Activated CD4-positive, alpha-beta T cell treated with anti-CD3 and anti-CD28 coated beads, Interleukin-2, amount 10 ng/mL, durations not matched to agents 7 days and 5 days (primary cell): ENCODE measurements at places on chromosomes 7 and 10. TPM values are rescaled to one million over a fixed set of nuclear protein-coding genes. Genes with fewer than 3 reads are reported as not detected.

The TFR2 gene
- total RNA-seq = 7.3 TPM

The YKT6 gene
- 63.3 TPM for total RNA-seq

- H3K4me1 ChIP-seq = peaks cover 7% of the 10 kb centered on the region
- no peaks in the 10 kb centered on the region for H3K36me3 ChIP-seq
- H3K27me3 ChIP-seq = no peaks in the 10 kb centered on the region
These were observed 91.2 kb upstream of the MYL10 start for GRCh38 chr7:101720324-101720723.

GRCh38 chr10:78868861-78869260, 199.9 kb upstream of the ZMIZ1 start:
- H3K4me3 ChIP-seq = no peak overlapping the region
- H3K36me3 ChIP-seq = no peaks in the 10 kb centered on the region
- no peak overlapping the region for H3K27ac ChIP-seq
- H3K27me3 ChIP-seq = peaks cover 8% of the 10 kb centered on the region

GRCh38 chr10:102240467-102241031, 763 bp downstream of the PITX3 start:
- H3K4me3 ChIP-seq = peak overlapping the region; percentile 54
- H3K36me3 ChIP-seq = no peaks in the 10 kb centered on the region
- peaks cover 53% of the 10 kb centered on the region for H3K27me3 ChIP-seq

DNA sequence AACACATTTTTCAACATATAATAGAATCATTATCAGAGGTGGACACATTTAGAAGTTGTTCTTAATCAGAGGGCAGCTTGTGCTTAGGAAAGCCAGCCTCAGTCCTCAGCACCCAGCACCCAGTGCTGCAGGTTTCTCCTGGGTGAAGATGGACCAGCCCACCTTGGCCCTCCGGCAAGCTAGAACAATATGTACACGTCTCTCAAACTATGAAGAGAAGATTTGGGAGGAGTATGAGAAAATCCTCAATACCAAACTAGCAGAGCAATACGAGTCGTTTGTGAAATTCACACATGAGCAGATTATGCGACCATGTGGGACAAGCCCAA, 13.5 kb upstream of the RALA start:
- no peak overlapping the region for H3K4me3 ChIP-seq
- no peak for DNase-seq
- H3K27me3 ChIP-seq = peaks cover 10% of the 10 kb centered on the region
- peaks cover 3% of the 10 kb centered on the region for H3K36me3 ChIP-seq
- peaks cover 46% of the 10 kb centered on the region for H3K4me1 ChIP-seq

DNA sequence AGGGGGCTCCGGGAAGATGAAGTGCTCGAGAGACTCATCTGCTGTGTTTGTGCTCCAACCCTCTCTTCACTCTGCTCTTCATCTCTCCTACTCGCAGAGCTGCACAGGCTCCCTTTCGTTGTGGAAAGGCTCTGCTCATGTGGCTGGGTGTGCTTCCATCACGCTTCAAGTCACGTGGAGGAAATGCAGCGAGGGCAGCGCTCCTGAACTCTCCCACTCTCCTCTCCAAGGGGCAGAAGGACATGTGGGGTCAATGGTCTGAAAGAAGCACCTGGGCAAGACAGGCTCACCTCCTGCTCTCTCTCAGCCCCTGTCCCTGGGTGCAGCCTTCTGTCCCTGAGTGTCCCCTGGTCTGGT, 72.6 kb downstream of the USP6NL start:
- no peak overlapping the region for H3K27ac ChIP-seq
- H3K27me3 ChIP-seq = peaks cover 8% of the 10 kb centered on the region
- no peaks in the 10 kb centered on the region for H3K36me3 ChIP-seq
- no peak overlapping the region for H3K4me3 ChIP-seq

DNA sequence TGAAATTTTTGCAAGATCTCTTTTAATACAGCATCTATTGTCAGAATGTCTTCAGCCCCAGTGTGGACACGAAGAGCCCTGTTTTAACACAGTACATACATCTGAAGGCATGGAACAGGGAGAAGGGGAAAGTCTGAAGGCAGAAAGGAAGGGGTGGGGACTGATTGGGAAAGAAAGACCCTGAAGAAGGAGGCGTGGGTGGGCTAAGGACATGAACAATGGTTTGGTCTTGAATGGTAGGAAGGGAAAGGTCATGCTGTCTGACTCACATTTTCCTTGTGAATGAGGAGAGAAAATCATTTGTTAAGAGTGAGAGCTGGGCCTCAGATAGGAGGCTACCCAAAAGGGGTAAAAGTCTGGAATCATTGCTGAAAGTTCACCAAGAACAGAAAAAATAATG, 297.1 kb downstream of the GALNT17 start:
- no peak overlapping the region for H3K4me3 ChIP-seq
- H3K27ac ChIP-seq = no peak overlapping the region
- H3K36me3 ChIP-seq = no peaks in the 10 kb centered on the region

DNA sequence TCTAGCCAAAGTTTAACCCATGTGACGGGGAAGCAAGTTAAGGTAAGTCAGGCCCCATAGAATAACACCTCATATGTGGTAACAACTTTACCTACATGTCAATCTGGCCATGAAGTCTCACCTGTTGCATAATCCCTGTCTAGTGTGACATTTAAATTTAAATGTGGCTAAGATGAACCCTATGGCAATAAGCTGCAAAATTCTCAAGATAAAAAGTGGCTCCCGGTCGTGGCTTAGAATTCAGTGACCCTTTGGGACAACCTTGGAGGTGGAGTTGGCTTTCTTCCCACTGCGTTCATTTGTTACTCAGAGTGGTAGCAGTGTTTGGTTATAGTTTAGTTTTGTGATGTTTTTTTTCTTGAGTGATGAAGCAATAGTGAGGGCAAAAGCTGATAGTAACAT, 90.6 kb downstream of the ARID5B start:
- H3K4me3 ChIP-seq = peak overlapping the region; percentile 66
- no peaks in the 10 kb centered on the region for H3K27me3 ChIP-seq
- no peak for DNase-seq
- H3K27ac ChIP-seq = peak overlapping the region; percentile 94

DNA sequence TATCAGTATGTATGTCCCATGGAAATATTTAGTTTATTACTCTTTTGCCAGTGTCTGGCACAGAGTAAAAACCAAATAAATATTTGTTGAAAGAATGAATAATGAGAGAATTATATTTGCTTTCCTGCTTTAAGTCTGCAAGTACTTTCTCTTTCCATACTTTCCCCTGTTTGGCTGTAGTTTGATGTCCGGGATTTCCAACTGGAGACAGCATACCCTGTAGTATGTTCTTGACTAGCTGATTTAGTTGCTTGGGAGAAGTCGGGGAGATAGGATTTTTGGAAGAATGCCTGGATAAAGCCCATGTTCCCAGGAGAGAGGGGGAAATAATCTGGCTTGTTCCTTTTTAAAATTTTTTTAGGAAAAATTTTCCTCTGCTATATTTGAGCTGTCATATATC, 516.1 kb downstream of the CCSER2 start:
- DNase-seq = no peak
- H3K27ac ChIP-seq = no peak overlapping the region
- H3K36me3 ChIP-seq = no peaks in the 10 kb centered on the region
- no peaks in the 10 kb centered on the region for H3K4me1 ChIP-seq
- H3K27me3 ChIP-seq = no peaks in the 10 kb centered on the region

GRCh38 chr7:151308791-151309190, 32.8 kb upstream of the NUB1 start:
- peaks cover 17% of the 10 kb centered on the region for H3K27me3 ChIP-seq
- no peak overlapping the region for H3K4me3 ChIP-seq
- H3K27ac ChIP-seq = no peak overlapping the region
- no peak for DNase-seq
- H3K4me1 ChIP-seq = peaks cover 16% of the 10 kb centered on the region

DNA sequence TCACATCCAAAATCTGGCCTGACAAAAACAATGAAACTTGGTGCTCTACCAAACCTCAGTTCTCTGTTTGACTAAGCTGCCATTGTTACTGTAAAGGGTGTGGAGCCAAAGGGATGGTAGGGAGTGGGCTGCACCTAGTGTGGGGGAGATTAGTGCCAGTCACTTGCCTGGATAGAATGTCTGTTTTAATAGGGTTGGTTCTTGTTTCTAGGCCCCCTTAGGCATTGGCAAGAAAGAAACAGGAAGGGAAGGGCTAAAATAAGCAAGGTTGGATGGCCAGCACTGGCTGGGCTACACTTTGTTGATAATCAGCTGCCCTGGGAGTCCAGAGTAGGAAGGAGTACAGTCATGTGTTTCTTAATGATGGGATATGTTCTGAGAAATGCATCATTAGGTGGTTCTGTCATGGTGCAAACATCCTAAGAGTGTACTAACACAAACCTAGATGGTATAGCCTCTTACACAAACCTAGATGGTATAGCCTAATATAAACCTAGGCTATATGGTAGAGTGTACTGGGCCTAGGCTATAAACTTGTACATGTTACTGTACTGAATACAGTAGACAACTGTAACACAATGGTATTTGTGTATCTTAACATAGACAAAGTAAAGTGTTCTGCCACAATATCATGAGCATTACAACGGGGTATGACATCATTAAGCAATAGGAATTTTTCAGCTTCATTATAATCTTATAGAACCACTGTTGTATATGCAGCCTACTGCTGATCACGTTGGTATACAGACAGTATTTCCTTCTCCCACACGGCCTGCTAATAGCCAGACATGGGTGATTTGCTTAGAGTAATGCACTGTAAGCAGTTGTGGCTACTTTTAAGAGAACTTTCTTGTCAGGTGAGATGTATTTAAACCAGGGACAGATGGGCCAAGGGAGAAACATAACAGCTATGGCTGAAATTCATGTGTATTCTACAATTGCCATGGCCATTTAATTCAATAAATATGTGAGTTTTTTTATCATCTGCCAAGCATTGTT, 15.4 kb downstream of the BBIP1 start:
- H3K27ac ChIP-seq = no peak overlapping the region
- H3K27me3 ChIP-seq = no peaks in the 10 kb centered on the region
- peaks cover 46% of the 10 kb centered on the region for H3K36me3 ChIP-seq
- peaks cover 24% of the 10 kb centered on the region for H3K4me1 ChIP-seq

GRCh38 chr7:155594961-155595366, 48.6 kb upstream of the CNPY1 start:
- H3K27me3 ChIP-seq = peaks cover 21% of the 10 kb centered on the region
- no peak for DNase-seq
- peaks cover 24% of the 10 kb centered on the region for H3K4me1 ChIP-seq
- no peak overlapping the region for H3K27ac ChIP-seq

The NEUROD6 gene
- total RNA-seq = not detected

DNA sequence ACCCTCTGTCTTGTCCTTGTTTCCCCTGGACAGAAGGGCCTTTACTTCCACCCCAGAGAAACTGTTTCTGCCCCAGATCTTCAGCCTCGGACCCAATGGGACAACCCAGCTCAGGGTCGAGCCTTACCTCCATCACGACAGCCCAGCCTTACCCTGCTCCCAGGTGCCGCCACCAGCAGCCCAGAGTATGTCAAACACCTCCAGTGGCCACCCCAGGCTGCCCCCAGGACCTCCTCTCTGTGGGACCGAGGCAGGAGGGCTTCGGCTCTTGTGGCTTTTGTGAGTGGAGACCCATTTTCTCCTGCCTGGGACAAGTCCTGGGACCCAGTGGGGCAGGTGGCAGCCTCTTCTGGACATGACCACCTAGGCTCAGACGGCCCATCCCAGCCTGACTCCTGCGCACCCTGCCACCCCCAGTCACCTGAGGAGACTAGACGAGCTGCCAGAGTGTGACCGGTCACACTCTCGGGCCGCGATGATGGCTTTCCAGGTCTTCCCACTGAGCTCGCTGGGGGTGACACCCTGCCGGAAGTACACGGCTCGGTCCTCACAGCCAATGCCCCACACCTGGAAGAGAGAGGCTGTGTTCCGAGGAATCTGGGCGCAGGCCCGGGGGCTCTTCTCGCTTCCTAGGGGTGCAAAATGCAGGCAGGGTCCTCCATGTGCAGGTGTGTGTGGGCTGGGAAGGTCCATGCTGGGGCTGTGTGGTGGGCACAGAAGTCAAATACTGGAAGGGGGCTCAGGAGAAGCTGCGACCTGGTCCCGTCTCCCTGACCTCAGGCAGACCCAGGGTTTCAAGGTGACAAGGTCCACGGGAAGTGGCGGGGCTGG, 15.5 kb downstream of the TECPR1 start:
- peaks cover 43% of the 10 kb centered on the region for H3K36me3 ChIP-seq
- no peak overlapping the region for H3K4me3 ChIP-seq
- no peaks in the 10 kb centered on the region for H3K4me1 ChIP-seq
- no peak for DNase-seq
- H3K27me3 ChIP-seq = no peaks in the 10 kb centered on the region

- H3K27ac ChIP-seq = no peak overlapping the region
- H3K4me1 ChIP-seq = no peaks in the 10 kb centered on the region
- no peaks in the 10 kb centered on the region for H3K27me3 ChIP-seq
These were observed 302.2 kb downstream of the PTPRN2 start for GRCh38 chr7:158285383-158285770.

The CDHR3 gene
- total RNA-seq = 3.7 TPM

DNA sequence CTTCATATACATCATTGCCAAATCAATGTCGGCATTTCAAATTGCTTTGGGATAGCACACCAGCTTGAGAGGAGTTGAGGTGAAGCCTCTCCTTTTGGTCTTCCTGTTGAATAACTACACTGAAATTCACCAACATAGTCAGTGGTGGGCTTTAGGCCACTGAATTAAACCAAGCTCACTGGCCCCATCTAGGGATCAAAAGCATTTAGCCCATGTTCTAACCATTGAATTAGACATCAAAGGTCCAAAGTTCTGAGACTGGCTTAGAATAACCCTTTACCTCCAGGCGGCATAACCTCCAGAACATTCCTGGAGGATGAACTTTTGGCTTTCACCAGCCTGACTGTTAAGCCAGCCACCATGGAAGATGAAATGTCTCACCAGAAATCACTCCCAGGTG, 54.6 kb downstream of the BPGM start:
- peak; percentile 16 for DNase-seq
- no peak overlapping the region for H3K4me3 ChIP-seq
- no peaks in the 10 kb centered on the region for H3K4me1 ChIP-seq
- no peaks in the 10 kb centered on the region for H3K27me3 ChIP-seq
- H3K27ac ChIP-seq = no peak overlapping the region
- no peaks in the 10 kb centered on the region for H3K36me3 ChIP-seq

DNA sequence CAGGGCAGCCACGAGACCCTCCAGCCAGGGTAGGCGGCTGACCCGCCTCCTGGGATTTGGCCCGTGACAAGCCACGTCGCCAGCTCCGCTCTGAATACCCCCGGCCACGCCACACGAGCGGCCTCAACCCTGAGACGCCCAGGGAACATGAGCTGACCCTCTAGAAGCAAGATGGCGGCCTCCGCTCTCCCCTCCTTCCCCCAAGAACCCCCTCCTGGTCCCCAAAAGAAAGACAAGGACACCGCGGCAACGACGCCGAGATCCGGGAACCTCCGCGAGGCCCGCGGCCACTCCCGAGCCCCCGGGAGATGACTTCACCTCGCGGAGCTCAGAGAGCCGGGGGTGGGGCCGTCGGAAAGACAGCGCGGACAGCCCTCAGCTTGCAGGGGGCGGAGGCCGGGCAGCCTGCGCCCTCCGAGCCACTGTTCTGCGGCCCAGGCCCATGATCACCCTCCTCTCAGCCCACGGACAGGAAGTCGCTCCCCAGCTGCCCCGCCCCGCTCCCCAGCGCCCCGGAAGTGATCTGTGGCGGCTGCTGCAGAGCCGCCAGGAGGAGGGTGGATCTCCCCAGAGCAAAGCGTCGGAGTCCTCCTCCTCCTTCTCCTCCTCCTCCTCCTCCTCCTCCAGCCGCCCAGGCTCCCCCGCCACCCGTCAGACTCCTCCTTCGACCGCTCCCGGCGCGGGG, at the start of gene RALA:
TSS of gene RALA (plus strand) at position 526 of the 685 bp plus-strand sequence. CDS start 63,096 bp downstream, outside the sequence.
- peak within 1 kb of the TSS; percentile 86 for H3K4me3 ChIP-seq
- peak; percentile 92 for DNase-seq
- H3K27ac ChIP-seq = peak within 1 kb of the TSS; percentile 98
- H3K27me3 ChIP-seq = no peaks in the 10 kb centered on the region
